Dermis microvascular lymphatic vessel endothelial cell (primary cell): ENCODE measurements at places on chromosomes 12 and 14.
A peak's percentile ranks its signal among the peaks of the same experiment; 100 is the strongest.

- DNase-seq, result peak; percentile 84
These were observed 31.9 kb downstream of the FOS start for GRCh38 chr14:75310295-75311111.

DNA sequence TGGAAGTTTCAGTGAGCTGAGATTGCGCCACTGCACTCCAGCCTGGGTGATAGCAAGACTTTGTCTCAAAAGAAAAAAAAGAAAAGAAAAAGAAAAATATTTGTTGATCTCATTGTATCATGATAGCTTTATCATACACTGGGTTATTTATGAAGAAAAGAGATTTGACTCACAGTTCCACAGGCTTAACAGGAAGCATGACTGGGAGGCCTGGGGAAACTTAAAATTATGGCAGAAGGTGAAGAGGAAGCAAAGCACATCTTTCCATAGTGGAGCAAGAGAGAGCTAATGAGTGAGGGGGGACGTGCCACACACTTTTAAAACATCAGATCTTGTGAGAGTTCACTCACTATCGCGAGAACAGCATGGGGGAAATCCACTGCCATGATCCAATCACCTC, 72.7 kb upstream of the FUT8 start:
- no peak for DNase-seq

- peak; percentile 83 for DNase-seq
These were observed 95.9 kb downstream of the OTOGL start for GRCh38 chr12:80195074-80195726.

DNA sequence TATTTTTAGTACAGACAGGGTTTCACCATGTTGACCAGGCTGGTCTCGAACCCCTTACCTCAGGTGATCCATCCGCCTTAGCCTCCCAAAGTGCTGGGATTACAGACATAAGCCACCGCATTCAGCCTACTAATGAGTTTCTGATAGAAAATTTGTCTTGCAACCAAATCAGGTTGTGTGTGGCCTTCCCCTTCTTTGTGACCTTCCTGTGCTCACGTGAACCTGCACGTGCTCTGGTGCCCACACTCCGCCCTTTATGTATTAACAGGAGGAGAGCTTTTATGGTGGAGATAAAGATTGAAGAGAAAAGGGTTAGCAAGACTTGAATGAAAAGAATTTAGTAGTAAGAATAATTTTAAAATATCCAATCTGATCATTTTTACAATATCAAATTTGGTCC, 343.5 kb upstream of the TMEM132C start:
- no peak for DNase-seq
